Left renal pelvis (tissue), 4 donors: ENCODE measurements at places on chromosomes 13 and 19. TPM values are rescaled to one million over a fixed set of nuclear protein-coding genes. Genes with fewer than 3 reads are reported as not detected.

Gene CGB2
- polyA plus RNA-seq: 0.35 TPM

DNA sequence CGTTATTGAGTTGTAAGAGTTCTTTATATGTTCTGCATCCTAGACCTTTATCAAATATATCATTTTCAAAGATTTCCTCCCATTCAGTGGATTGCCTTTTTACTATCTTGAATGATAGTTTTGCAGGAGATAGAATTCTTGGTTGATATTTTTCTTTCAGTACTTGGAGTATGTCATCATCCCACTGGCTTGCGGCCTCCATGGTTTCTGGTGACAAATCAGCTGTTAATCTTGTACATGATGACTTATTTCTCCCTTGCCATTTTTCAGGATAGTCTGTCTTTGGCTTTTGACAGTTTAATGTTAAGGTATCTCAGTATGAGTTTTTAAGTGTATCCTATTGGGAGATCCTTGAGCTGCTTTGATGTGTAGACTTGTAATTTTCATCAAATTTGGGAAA lies 8.5 kb downstream of the ZNF557 start:
- DNase-seq: no peak

DNA sequence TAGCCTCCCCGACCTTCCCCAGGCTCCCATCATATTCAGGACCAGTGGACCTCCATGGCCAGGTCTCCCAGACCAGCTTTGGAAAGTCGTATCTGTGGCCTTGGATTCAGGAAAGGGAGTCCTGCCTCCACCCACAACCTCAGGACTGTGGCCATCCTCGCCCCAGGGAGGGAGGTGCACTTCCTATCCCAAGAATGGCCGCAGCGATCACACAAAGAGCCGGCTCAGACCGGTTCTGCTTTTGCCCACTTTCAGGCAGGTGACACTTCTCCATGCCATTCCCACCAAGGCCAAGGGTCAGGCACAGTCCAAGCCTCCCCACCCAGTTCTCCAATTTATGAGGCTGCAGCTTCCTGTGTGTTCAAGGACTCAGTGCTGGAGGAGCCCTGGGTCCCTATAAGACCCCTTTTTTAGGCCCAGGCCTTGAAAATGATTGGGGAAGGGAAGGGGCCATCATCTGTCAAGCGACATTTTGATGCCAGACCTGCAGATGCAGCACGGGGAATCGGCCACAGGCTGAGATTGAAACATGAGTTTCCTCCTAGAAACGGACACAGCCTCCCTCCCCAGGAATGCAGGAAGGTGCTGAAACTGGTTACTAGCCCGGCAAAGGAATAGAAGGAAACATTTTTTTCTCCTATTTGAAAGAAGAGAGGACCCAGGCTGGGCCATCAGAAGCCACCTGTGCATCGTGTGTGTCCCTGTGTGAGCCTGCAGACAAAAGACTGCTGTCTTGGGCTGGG lies 65.6 kb upstream of the USE1 start:
- DNase-seq: no peak

Gene ZNF99
- polyA plus RNA-seq: 0.85 TPM

Gene KLHL1
- 0.04 TPM for polyA plus RNA-seq

DNA sequence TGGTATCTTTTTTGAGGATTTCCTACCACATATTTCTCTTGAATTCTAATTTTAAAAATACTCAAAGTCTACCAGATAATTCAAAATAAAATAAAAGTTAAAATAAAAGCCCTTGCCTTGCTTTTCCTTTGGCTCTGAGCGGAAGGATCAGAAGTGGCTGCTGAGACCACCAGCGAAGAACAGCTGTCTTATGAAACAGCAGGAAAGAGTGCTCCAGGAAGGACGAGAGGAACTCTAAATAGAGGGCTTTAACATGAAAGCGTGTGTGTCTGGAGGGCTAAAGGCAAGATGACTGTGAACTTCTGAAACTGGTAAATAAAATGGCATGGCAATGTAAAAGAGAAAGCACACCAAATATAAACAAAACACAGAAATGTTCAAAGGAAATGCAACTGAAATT lies 521.5 kb upstream of the SPRY2 start:
- no peak for DNase-seq
